DMS79 treated with DMSO at 0.1 percent for 48 hours (cell line): ENCODE measurements at places on chromosomes 7 and 10.

DNA sequence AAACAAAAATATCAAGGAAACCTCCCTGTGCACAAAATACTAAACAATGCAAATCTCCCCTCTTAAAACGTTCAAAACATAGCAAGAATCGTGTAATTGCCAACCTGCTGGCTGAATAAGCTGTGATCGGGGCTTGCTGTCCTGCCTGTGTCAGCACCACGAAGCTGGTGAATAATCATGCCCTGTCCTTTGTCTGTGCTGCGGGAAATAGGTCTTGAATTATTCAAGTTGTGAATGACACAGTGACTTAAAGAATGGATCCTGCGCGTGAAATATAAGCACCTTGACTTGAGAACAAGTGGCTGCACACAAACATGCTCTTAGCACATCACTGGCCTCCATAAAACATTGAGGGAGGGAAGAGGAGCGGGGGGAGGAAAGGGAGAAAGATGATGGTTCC is 130.2 kb downstream of the OAT start:
- no peak for DNase-seq

- DNase-seq = no peak
Measured at GRCh38 chr7:150983893-150984368, 5.8 kb upstream of the KCNH2 start.

GRCh38 chr7:50331564-50332208 is 27.2 kb downstream of the IKZF1 start:
- peak; percentile 80 for DNase-seq

- no peak for DNase-seq
Measured at GRCh38 chr10:86284355-86285105, 82.1 kb downstream of the GRID1 start.

GRCh38 chr10:110402077-110402416 is 95.7 kb upstream of the DUSP5 start:
- DNase-seq = no peak

DNA sequence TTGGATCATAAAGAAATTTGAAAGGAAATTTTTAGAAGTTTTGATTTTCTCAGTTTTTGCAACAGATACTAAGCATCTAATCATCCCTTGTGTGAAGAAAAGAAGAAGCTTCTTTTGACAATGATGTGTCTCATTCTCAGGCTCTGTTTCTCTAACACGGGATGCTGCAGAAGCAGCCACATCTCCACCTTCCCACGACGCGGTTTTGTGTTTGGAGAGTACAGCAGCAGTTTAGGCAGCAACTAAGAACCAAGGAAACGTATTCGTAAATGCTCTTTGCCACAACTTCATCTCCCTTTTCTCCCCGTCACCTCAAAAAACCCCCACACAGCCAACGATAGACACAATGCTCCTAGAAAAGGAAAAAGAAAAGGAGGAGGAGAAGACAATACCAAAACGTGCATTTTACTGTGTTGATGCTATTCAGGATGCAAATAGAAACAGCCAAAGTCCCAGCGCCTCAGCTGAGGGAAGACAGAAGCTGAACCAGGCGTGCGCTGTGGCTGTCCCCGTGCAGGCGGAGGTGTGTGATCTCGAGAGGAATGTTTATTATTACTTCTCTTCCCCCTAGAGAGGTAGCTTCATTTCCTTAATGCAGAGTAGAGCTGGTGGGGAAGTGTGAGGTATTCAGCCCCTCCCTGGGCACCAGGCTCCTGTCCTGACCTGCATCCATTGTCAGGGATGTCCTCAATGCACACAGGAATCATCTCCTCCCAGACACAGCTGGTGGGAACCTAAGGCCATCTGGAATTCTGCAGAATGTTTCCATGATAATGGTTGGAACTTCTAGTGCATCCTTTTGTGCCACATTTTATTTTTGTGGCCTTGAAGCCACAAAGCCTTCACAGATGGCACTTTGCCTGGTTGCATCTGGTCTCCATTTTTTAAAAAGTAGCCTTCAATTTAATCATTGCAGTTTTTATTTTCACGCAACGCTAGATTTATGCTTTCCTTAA is 174.6 kb upstream of the KLF6 start:
- no peak for DNase-seq

DNA sequence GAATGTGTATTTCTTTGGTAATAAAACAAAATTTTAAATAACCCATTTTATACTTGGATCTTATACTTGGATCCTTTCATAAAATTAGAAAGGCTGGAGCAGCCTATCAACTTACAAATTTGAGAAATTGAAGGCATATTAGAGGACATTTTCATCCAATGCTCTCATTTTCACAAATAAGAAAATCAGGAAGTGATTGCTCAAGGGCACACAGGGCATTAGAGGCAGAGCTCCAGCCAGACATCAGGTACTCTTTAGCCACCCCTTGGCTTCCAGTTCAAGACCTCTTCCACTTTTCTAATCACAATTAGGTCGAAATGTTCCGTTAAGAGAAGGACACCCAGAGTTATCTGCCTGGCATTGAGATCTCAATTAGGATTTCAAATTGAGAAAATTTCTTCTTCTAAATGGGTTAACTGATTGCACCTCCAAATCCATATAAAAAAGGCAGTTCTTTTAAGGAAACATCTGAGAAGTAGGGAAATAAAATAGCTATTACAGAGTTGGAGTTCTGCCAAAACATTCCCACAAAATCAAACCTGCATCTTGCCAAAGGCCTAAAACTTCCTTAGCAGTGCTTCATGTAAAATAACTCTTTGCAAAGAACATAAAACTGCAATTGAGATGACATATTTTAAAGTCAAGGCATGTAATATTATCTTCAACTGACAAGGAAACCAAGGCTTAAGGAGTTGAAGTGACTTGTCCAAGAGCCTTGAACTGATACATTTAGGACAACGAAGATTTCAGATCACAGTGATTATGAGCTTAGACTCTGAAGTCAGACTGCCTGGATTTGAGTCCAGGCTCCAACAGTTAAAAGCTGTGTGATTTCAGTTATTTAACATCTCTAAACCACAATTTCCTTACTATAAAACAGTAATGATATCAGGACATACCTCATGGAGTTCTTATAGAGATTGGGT is 2.4 kb downstream of the ACTA2 start:
- DNase-seq = no peak

- no peak for DNase-seq
Measured at GRCh38 chr10:116203661-116204060, 69.3 kb downstream of the GFRA1 start.

GRCh38 chr7:77284005-77284404 is 84.4 kb upstream of the FGL2 start:
- no peak for DNase-seq

DNA sequence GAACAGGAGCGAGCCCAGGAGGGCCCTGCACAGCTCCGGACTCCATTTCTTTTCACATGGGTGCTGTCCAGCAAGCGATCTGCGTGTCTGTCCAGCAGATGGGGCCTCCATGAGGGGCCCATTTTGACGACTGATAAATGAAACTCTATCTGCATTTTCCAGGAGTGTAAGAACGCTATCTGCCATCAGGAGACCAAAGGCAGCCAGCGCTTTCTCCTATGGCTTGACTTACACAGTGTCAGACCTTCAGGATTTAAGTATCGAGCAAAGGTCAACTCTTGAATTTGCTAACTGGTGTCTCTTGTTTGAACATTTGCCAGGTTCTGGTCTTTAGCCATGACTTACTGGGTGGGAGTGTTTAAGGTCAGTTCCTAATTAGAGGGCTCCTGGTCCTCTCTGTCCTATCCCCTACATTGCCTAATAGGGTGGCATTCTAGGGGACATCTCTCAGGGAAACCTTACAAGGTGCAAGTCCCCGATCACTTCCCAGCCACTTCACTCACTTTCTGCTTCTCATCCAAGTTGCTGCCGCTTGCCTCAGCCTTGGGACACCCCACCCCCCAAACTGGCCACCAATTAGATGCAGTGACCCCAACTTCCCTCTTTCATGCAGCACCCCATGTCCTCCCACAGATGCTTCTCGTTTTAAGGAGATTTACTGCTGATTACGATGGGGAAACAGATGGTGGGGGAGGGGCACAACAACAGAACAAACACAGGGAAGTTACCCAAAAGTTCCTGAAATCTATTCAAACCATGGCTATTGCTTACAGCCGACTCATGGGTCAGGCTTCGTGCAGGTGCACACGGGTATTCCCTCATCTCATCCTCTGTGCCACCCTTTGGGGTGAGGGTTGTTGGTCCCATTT is 20.0 kb downstream of the VSIR start:
- DNase-seq = no peak

GRCh38 chr10:32923849-32924248 is 34.2 kb downstream of the ITGB1 start:
- no peak for DNase-seq

DNA sequence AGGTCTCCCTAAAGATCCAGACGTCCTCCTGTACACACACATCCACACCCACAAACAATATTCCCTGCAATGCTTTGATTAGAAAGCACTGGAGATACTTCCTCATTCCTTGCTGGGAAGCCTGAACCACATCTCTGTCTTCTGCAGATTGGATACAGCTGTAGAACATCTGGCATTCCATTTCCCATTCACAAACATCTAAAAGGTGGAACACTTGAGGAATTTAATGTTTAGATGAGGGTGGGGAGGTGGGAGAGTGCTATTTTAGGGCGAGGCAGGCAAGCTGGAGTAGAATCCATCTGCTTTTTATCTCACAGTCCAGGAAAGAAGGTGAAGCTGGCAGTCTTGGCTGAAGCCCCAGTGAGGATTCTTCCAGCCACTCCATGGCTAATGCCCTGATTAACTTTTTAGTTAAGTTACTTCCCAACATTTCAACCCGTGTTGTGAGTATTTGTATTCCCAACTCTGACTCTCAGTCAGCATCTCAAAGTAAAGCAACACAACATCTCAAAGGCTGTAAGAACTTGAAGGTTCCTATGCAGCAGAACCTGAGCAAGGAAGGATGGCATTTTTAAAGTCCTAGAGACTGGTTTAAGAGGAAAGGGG is 46.1 kb downstream of the CYTH3 start:
- no peak for DNase-seq

DNA sequence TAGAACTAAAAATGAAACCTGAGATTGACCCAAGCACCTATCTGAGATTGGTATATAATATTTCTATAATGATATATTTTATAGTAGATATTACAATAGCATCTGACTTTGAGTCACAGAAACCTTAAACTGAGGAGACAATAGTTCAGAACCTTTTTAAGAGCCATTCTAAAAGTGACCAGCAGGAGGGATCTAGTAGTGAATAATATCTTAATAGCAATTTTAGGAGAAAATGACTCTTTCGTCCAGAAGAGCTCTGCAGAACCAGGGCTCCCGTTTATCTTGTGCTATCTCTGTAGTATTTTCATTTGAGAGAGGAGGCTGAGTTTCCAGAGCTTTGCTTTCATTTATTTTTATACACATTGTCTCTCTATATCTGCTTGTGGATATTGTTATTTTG is 68.1 kb downstream of the PODXL start:
- DNase-seq = no peak

GRCh38 chr10:49611166-49611815 is 1.2 kb downstream of the SLC18A3 start:
- DNase-seq = peak; percentile 21

GRCh38 chr10:68184546-68184945 is 47.4 kb downstream of the ATOH7 start:
- no peak for DNase-seq

DNA sequence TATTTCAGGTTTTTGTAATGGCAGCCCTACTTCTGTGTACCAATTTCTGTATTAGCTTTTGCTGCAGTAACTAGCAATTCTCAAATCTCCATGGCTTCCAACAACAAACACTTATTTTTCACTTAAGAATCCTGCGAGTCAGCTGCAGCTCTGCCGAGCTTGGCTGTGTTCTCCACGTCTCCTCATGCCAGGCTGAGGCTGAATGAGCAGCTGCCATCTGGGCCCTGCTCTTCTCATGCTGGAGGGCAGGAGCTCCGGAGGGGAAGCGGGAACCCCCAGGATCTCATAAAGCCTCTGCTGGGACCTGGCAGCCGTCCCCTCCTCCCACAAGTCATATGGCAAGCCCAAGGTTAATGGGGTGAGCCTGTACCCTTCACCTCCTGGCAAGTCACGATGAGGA is 591.1 kb downstream of the SDK1 start:
- DNase-seq = peak; percentile 71

- DNase-seq = no peak
Measured at GRCh38 chr7:112540839-112541577, 60.2 kb downstream of the LSMEM1 start.

GRCh38 chr7:150400008-150400787 is 21.1 kb downstream of the ZNF775 start:
- no peak for DNase-seq

GRCh38 chr10:72812753-72813430 is 80.6 kb upstream of the OIT3 start:
- DNase-seq = no peak

- DNase-seq = no peak
Measured at GRCh38 chr7:114081606-114082425, 163.0 kb upstream of the PPP1R3A start.

GRCh38 chr10:117218654-117219053 is 21.4 kb downstream of the KCNK18 start:
- DNase-seq = no peak

- DNase-seq = no peak
Measured at GRCh38 chr10:132497063-132497680, 40.4 kb upstream of the INPP5A start.

DNA sequence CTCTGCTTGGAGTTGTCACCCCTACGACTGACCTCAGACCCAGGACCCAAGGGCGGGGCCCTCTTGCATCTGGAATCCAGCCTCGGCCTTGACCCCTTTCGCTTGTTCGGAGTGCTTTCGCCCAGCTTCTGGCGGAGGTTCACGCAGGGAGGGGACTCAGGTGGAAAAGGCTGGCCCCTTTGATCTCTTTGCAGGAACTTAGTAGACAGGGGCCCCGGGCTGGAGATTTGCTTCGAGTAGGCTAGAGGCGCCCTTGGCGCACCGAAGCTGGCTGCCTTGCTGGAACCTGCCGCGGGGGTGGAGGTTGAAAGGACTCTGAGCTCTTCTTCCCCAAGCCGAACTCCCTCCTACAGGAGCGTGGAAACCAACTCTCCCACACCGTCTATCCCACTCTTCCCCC is 255.1 kb downstream of the OTUD1 start:
- no peak for DNase-seq

- DNase-seq = no peak
Measured at GRCh38 chr10:33734393-33735155, 400.1 kb upstream of the NRP1 start.

DNA sequence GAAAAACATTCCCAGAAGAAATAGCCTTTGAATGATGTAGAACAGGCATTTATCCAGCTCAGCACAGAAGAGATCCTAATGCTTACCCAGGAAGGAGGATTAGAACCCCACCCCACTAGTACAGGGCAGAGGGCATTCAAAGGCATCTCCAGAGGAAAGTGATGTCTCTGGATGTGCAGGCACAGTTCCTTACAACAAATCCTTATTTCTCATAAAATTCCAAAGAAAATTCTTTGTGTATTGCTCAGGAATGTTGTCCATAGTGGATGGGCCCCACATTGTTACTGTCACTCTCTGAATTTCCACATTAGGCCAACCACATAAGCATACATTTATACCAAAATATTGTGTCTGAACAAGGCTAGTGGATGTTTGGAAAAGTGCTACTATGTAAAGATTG is 243.0 kb downstream of the ADRA2A start:
- DNase-seq = no peak

- DNase-seq = no peak
Measured at GRCh38 chr10:133247681-133248333, 10.2 kb downstream of the VENTX start.
